ENCODE measurements at places on chromosomes 1 and 21.

GRCh38 chr1:178461104-178461503 lies 35.7 kb downstream of the CLEC20A start:
- no peak for DNase-seq

DNA sequence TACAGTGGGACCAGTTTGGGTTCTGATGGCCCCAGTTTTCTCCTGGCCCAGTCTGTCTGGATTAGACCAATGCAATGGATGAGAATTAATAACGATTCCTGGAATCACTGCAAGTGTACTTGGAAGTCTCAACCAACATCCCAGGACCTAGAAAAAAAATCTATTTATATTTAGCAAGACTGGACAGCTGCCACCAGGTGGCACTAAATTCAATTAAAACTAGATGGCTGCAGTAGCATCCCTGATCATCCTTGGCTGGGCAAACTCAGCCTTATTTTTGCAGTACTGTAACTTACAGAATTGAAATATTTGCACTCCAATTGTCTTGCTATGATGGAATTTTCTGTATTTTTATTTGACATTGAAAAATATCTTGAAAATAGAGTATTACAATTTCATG lies 165.7 kb downstream of the NCAM2 start:
- peak; percentile 65 for DNase-seq

DNA sequence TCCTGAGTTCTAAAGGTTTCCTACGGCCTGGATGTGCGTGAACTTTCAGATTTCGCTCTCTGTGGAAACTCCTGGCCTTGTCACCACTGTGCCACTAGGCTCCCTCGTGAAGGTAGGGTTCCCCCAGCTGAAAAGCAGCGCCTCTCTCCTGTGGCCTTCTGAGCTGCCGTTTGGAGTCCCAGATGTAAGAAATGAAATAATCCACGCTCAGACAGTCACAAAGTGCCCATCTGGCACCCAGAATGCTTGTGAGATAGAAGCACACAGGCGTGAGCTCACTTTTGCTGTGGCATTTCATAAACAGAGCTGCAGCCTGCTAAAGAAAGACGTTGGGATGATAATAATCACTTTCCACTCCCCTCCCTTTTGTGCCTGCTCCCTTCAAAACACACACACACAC lies 65.8 kb downstream of the LMO4 start:
- no peak for DNase-seq

DNA sequence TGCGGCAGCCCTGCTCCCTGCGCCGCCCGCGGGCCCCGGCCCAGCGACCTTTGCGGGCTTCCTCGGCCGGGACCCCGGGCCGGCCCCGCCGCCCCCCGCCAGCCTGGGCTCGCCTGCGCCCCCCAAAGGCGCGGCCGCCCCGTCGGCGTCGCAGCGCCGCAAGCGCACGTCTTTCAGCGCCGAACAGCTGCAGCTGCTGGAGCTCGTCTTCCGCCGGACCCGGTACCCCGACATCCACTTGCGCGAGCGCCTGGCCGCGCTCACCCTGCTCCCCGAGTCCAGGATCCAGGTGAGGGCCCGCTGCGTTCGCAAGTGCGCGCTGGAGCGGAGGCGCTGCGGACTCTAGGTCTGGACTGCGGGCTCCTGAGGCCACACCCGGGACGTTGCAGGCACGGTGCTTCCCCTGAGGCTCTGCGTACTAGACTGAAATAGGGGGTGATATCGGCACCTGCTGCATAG lies 351 bp downstream of the MIXL1 start:
- peak; percentile 43 for DNase-seq

GRCh38 chr1:63276624-63277023 lies 45.7 kb upstream of the FOXD3 start:
- no peak for DNase-seq

- no peak for DNase-seq
These were observed 50.3 kb upstream of the RAB3GAP2 start for GRCh38 chr1:220322570-220322969.

- DNase-seq = no peak
These were observed 35.3 kb downstream of the VWA5B1 start for GRCh38 chr1:20325844-20326420.

- DNase-seq = no peak
These were observed 1.9 kb downstream of the TAL1 start for GRCh38 chr1:47229886-47230691.

GRCh38 chr1:26787381-26787705 lies 407 bp upstream of the PIGV start:
- DNase-seq = peak; percentile 92

DNA sequence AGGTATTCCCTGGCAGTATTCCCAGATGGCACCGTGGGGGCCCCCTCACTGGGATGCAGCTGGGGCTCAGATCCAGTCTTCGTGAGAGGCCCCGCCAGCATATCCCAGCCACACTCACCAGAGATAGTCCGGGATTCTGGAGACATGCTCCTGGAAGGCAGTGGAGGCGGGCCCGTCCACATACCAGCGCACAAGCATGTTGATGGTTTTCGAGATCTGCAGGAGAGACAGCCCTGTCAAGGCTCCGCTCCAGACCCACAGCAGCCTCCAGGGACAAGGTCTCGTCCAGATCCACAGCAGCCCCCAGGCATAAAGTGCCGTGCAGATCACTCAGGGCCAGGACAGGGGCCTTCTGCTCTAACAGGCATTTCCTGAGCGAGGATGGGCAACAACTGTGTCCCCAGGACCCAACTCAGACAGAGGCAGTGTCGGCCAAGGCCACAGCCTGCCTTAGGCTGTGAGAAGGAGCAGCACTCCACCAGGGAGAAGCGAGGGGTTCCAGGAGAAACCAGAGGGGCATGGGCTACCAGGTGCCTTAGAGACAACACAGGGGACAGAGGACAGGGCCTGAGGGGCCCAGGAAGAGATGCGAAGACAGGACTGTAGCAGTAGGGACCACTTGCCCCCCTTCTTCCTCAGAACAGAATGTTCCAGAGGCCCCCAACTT lies 14.8 kb downstream of the LSS start:
- no peak for DNase-seq

GRCh38 chr1:175137369-175137768 lies 55.2 kb downstream of the KIAA0040 start:
- DNase-seq = no peak

DNA sequence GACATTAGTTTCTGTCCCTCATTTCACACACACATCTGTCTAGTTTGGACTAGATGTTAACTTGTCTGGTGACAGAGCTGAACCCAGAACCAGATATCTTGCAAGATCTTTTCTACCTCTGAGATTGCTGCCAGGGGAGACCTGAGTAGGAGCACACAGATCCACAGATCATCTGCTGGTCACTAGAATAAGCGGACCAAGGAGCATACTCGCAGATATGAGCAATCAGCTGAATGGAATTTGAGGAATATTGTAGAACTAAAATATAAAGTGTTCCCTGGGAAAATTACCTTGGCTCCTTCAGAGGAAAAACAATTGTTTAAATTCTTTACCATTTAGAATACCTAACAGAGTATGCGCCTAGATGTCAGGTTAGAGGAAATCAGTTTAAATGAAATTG lies 90.7 kb downstream of the TNFSF18 start:
- no peak for DNase-seq

- DNase-seq = no peak
These were observed 6.9 kb upstream of the GALE start for GRCh38 chr1:23807453-23807852.

GRCh38 chr1:201602413-201603265 lies 63.7 kb downstream of the NAV1 start:
- no peak for DNase-seq

GRCh38 chr1:37028981-37029617 lies 5.2 kb downstream of the GRIK3 start:
- no peak for DNase-seq

- DNase-seq = no peak
These were observed 5.8 kb downstream of the PDZK1 start for GRCh38 chr1:145701306-145701862.

DNA sequence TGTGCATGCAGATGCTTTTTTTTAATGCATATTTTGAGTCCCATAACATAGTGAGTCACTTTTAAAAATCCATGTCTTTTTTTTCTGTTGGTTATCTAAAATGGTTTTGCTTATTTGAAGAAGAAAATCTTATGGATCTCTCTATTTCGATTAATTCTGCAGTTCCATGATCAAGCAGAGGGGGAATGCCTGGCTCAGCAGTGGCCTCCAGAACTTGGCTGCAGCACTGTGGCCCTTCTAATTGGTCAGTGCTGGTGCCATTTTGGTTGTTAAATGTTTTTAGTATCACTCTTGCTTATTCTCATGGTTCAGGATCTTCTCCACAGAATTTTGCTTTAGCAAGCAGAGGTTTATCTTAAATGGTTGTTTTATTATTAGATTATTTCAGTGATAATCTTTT lies 11.2 kb downstream of the EPHX4 start:
- no peak for DNase-seq

Data from activated CD8-positive, alpha-beta T cell treated with anti-CD3 and anti-CD28 coated beads, Interleukin-2, amount 10 ng/mL, durations not matched to agents 7 days and 5 days (primary cell).